Fibroblast of upper back skin (primary cell): ENCODE measurements at places on chromosomes 2 and 18.

DNA sequence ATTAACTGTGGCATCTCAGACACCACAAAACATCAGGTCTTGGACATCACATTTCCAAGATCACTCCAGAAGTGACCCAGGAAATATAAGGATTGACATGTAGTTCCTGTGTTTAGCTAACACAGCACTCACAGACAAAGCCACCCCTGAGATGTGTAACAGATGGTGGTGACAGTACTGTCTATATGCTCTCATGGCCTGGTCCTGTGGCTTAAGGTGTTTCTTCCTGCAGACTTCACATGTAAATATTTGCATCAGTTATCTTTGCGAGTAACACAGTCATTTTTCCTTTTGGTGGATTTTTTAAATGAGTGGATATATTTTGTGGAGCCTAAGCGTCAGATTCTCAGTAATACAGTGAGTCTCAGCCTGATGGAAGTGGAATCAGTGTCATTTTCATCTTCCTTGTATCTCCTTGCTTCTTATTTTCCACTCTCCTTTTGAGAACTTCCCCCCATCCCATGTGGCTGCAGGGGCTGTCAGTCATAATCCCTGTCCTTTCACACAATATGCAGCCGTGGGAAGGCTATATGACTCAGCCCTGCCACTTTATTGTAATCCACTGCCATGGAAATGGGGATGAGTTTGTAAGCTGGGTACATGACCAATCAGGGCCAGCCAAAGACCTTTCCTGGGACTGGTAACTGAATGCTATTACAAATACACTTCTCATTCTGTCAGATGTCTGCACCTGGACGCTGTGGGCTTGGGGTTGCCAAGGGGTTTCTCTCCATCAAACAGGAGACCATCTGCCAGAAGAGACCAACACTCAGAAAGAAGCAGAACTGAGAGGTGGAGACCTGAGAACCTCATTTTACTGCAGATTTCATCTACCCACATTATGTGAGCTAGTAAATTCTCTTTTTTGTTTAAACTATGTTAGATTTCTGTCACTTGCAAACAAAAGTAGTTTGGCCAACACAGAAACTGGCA is 74.3 kb downstream of the ICOS start:
- DNase-seq, result no peak

DNA sequence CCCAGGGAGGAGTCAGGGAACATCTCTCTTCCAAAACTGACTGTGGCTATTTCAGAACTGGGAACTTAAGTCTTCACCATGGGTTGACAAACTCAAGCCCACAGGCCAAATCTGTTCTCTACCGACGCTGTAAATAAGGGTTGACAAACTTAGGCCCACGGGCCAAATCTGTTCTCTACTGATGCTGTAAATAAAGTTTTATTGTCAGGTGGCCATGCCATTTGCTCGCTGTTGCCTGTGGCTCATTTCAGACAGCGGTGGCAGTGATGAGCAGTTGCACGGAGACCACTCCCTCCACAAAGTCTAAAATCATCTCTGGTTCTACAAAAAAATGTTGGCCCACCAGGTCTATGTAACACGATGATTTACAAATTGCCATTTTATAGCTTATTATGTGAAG is 160.9 kb downstream of the MYT1L start:
- DNase-seq, result no peak

DNA sequence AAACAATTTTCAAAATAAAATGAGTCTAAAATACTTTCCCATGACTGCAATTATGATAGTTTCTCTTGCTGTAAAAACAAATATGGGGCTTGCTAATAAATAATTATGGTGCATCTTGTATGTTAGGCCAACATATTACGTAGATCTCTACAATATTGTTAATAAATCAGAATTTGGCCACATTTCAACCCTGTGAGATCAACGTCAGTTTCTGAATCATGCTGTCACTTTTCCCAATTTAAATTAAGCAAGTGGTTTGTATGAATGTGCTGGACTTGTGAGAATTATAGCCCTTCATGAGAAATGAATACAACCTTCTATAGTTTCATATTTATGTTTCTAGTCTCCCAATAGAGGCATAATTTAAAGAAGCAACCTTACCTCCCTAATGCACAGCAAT is 808.9 kb downstream of the SUCLG1 start:
- DNase-seq, result peak; percentile 24

GRCh38 chr2:36549165-36549574 is 48.8 kb downstream of the FEZ2 start:
- DNase-seq, result no peak

DNA sequence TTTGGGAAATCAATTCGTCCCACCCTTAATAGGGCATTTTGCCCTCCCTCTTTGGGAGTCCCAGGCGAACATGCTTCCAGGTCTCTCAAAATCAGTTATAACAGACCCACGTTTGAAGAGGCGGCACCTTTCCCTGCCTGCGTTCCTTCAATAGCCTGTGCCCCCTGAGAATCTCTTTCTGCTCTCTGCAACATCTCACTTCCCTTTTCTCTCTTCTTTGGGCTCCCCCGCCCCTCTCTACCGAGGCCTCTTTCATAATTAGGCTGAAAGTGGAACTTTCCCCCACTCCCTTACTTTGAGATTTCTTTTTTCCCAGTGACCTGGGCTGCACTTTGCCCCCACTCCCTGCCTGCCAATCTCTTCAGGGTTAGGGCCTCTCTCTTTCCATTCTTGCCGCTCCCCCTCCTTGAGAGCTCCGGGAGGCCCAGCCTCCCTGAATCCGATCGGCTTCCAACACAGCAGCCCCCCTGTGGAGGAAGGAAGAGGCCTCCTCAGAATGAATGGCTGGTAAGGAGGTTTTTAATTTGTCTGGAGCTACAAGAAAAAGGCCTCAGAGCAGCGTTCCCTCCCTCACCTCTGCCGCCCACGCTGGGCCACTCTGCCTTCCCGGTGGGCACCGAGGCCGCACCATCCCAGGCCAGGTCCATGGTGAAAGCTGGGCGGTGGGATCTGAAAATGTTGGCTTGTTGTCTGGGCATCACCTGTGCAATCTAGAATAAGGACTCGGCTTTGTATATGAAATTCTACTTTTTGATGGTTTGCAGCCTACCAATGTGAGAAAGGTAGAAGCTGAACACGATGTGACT is 162.6 kb upstream of the SIX3 start:
- DNase-seq, result no peak

DNA sequence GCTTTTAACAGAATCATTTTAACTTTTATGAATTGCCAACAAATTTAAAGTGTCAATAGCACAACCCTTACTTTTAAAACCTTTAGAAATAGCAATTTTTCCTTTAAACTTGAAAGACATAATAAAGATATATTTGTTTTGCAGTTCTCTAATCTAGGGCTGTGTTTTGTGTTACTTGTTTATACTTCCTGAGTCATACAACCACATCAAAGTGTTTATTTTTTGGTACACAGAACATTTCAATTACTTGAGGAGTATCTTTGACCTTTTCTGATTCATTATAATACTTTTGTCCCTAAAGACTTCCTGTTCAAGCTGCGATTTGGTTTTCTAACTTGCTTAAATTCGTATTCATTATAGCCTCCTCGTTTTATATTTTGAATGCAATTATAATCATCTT is 21.8 kb downstream of the TYW5 start:
- no peak for DNase-seq

- peak; percentile 72 for DNase-seq
These were observed 264.3 kb upstream of the RASGRP3 start for GRCh38 chr2:33212151-33212550.

DNA sequence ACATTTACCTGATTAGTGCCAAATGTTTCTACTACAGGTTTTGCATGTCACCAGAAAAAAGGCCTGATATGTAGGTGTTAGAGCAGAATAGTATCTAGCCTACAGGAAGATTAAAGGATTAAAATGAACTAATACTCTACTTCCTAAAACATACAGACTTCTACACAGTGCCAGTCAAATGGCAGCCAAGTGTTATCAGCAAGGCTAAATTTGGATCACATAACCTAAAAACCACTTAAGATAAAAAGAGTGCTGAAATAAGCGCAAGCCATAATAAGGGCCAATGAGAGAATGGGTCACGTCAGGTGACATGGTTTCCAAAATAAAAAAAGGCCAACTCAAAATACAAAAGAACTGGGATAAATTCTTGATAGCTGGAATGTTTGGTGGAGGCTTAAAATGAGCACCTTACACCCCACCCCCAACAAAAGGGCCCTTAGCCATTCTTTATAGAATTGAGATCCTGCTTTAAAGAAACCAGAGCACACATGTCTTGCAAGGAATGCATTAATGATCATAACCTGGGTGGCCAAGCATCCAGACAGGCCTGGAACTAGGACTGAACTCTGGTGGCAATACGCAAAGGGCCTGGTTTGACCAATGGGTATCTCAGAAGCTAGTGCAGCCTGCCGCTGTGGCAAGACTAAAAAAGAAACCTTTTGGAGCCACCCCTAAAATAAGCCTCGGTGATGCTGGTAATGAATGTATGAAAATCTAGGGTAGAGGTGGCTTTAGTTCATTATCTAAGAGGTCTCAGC is 32.4 kb downstream of the IRS1 start:
- DNase-seq, result no peak

GRCh38 chr2:133561045-133561852 is 7.0 kb downstream of the NCKAP5 start:
- peak; percentile 75 for DNase-seq

- DNase-seq, result no peak
These were observed 133.3 kb upstream of the ARL5A start for GRCh38 chr2:151961558-151961957.

DNA sequence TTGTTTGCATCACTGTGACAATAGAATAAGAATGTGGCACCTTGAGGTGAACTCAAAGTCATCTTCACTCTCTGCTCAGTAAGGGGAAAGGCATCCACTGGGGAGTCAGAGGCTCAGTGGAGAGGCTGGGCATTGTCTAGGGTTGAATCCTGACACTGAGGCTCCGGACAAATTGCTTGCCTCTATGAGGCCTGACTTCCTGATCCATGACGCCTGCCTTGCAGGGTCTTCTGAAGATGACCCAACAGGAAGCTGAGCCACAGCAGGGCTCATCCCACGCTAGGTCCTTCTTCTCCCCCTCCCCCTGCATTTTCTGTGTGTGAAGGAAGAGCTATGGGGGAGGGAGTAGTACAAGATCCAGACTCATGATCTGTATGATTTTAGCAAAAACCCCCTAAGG is 265.1 kb downstream of the SH3BP4 start:
- peak; percentile 51 for DNase-seq

DNA sequence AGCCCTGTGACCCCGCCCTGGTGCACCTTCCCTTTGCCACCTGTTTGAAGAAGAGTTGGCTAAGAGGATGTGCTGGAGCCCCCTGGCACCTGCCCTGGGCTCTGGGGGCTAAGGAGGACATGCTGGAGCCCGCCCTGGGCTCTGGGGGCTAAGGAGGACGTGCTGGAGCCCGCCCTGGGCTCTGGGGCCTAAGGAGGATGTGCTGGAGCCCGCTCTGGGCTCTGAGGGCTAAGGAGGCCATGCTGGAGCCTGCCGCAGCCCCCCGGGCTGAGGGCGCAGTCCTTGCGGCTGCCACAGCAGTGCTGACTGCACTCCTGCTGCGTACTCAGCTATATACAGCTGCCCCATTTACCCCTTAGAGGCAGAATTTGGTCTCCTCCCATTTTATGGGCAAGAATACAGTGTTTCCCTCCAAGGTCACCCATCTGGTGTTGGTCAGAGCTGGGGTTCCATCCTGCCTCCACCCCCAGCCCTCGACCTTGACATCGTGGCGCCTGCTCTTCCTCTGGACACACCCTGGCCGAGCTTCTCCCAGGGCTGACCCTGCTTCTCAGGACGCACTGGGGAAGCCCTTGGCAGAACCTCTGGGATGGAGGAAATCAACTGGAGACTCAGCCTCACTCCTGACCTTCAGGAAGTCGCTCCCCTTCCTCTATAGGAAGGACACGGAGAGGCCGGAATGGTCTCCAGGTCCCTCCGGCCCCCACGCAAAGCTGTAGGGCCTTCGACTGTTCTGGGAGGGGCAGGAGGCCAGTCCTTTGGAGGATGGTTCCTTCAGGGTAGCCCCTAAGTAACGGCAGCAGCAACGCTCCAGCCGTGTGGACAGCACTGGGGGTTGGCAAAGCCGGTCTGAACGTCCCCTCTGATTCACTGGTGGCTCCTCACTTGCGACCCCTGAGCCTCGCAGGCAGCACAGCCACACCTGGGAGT is 65.0 kb upstream of the HPCAL1 start:
- no peak for DNase-seq

- DNase-seq, result no peak
These were observed 45.3 kb upstream of the PDK1 start for GRCh38 chr2:172510548-172510947.

- no peak for DNase-seq
These were observed 227.7 kb upstream of the ZEB2 start for GRCh38 chr2:144747571-144747970.

DNA sequence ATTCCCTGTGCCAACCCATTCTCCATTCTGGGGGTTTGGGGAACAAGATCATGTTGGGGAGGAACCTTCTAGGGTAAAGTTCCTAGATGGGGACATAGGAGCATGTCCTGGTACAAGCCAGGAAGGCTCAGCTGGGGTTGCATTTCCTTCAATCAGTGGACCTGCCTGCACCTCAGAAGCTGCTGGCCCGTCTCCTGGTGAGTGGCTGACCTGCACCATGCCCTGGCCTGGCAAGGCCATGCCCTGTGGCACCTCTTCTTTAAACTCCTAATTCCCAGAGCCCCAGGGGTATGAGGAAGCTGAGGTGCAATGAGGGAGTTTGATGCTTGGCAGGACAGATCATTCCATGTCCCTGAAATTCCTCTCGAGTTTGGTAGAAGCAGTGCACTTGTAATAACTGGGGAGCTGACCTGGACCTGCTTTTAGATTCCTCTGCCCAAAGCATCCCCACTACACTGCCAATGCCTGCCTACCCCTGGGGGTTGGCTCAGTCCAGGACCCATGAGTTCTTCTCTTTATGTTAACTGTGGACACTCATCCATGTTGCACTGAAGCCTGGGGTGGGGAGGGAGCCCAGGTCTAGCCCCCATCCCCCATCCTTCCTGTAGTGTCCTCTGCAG is 25.3 kb downstream of the MROH2A start:
- no peak for DNase-seq

DNA sequence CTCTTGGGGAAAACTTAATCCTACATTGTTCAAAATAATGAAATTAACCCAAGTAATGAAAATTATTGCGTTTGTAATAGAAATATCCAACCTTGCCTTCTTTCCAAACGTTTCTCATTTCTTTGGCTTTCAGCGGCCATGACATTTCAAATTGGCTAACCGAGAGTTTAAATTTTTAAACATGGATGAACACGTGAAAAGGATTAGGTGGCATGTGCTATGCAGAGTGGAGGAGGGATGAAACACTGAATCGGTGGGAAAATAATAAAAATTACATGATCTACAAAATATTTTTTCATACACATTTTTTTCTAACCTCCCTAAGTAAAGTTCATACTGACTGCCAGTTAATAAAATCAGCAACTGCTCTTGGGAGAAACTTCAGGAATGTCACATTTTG is 728.4 kb upstream of the PKDCC start:
- DNase-seq, result no peak

DNA sequence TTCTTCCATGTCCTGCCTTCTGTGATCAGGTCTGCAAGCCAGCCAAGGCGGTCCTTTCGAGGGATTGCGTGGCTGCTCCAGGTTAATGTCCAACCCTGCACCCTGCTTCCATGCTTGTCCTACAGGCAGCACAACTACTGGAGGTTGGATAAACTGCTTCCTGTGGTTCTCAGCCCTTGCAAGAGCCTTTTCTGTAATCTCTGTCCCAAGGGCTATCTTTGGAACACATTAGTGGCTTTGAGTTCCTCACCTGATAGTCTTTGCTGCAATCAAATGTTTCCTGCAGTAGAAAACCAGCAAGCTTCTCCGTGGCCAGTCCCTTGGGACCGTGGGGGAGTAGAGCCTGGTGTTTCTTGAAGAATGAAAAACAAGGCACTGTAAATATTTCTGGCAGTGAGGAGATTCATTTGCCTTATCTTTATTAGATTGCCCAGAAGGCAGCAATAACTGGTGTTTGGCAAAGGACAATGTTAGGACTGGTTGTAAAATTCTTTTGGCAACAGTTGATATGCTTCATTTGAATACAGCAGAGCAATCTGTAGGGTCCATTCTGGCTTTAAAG is 214.4 kb downstream of the FHOD3 start:
- DNase-seq, result no peak
